ENCODE measurements at places on chromosomes 4 and X. TPM values are rescaled to one million over a fixed set of nuclear protein-coding genes. Genes with fewer than 3 reads are reported as not detected.

The UGT2B10 gene
- not detected for total RNA-seq

The HTRA3 gene
- 15.7 TPM for total RNA-seq

The RHOXF2B gene
- total RNA-seq, result not detected

The ZFX gene
- 14.5 TPM for total RNA-seq

The RADX gene
- total RNA-seq, result 0.05 TPM

The IL2RG gene
- 0.54 TPM for total RNA-seq

The SORCS2 gene
- total RNA-seq, result 4.7 TPM

The DCX gene
- total RNA-seq, result not detected

Data from A549 treated with DMSO at 1 μM for 4 hours (cell line).